Stimulated activated CD4-positive, alpha-beta T cell treated with anti-CD3 and anti-CD28 coated beads, Interleukin-4, amount 100 ng/mL, for 24 hours (primary cell): ENCODE measurements at places on chromosomes 13 and 19.

DNA sequence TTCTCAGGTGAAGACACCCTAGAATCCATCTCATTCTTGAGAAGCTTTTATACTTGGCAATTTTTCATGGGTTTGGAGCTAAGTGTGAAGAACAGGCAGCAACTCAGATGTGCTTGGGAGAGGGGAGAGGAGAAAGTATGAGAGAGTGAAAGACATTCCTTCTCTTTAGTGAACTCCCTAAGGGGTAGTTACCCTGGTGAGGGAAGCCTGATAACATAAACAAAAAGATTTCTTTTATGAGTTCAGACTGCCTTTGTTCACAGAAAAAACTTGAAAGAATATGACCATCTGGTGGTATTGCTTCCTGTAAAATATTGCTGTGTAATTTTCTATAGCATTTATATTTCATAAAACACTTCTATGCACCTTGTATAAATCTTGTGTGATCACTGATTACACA, at the start of gene STOML3:
TSS of gene STOML3 (minus strand) at position 139 of the 400 bp plus-strand sequence. CDS start at position 29, 110 bp downstream.
- no peak for DNase-seq

GRCh38 chr19:18762125-18763023, 28.7 kb downstream of the COMP start:
- DNase-seq = no peak

DNA sequence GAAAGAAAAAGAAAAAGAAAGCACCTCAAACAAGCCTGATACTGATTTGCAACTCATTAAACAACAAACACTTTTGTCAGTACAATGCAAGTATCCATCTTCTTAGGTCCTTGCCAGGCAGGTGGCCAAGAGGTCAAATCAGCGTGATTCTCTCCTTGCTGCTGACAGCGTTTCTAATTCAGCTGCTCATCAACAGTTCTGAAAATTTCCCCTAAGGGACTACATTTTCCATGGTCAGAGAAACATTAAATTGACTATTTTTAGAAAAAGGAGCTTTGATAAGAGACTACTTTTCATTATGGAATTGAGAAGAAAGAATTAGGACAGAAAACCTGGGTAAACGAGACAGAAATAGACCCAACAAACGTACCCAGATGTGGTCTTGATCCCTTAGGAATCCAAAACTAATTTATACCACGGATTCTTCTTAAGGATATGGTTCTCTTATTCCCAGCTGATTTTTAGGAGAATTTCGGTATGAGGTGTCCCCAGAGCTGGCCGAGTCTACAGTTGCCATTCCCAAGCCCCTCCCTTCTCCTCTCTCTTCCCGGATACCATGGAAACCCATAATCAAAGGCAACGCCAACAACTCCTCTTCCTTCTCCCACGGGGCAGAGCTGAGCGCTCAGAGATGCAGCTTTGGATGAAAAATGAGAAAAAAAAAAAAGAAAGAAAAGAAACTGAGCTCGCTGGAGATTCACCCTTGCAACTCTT, 29.5 kb upstream of the CEBPG start:
- no peak for DNase-seq

- peak; percentile 69 for DNase-seq
Measured at GRCh38 chr13:113209336-113209758, at the start of gene CUL4A. TSS of gene CUL4A (plus strand) at chr13:113209613. CDS start at chr13:113209628, 15 bp downstream.

DNA sequence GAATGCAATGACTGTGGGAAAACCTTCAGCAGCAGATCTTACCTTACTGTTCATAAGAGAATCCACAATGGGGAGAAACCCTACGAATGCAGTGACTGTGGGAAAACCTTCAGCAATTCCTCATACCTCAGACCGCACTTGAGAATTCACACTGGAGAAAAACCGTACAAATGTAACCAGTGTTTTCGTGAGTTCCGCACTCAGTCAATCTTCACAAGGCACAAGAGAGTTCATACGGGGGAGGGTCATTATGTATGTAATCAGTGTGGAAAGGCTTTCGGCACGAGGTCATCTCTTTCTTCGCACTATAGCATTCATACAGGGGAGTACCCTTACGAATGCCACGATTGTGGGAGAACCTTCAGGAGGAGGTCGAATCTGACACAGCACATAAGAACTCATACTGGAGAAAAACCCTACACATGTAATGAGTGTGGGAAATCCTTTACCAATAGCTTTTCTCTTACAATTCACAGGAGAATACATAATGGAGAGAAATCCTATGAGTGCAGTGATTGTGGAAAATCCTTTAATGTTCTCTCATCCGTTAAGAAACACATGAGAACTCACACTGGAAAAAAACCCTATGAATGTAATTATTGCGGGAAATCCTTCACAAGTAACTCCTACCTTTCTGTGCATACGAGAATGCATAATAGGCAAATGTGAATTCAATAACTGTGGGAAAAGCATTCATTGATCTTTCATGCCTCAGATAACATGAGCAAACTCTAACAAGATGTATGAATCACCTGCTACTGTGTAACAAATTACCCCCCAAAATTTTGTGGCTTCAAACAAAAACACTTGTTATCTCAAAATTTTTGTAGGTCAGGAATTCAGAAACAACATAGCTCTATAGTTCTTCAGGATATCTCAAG, 13.8 kb downstream of the ZNF557 start:
- DNase-seq = no peak

DNA sequence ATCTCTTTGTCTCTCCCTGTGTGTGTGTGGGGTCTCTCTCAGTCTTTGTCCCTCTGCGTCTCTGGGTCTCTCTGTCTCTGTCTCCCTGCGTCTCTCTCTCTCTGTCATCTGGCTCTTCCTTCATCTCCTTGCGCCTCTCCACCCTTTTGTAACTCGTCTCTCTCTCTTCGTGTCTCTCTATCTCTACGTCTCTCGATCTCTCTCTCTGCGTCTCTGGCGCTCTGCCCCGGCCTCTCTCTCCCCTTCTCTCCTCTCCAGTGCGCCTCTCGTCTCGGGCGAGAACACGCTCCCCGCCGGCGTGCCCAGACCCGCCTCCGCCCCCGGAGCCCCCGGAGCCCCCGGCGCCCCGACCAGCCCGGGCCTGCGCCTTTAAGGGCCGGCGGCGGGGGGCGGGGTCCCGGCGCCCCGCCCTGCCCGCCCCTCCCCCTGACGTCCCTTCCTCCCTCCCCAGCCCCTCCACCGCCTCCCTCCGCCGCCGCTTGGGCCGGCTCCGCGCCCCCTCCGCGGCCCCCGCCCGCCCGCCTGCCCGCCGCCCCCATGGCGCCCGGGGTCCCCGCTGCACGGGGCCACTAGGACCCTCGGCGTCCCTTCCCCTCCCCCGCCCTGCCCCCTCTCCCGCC, at the start of gene MARK4:
TSS of gene MARK4 (plus strand) at position 440 of the 620 bp plus-strand sequence. CDS start 318 bp downstream, outside the sequence.
- peak; percentile 49 for DNase-seq

GRCh38 chr13:48874165-48874564, 101.5 kb upstream of the FNDC3A start:
- no peak for DNase-seq

GRCh38 chr13:112448621-112449544, 72.7 kb downstream of the SPACA7 start:
- no peak for DNase-seq

GRCh38 chr13:80571346-80572307, 230.7 kb upstream of the SPRY2 start:
- DNase-seq = no peak

- DNase-seq = no peak
Measured at GRCh38 chr13:81283062-81283461, 942.1 kb upstream of the SPRY2 start.

- no peak for DNase-seq
Measured at GRCh38 chr13:113744197-113745000, 14.6 kb upstream of the TMEM255B start.

DNA sequence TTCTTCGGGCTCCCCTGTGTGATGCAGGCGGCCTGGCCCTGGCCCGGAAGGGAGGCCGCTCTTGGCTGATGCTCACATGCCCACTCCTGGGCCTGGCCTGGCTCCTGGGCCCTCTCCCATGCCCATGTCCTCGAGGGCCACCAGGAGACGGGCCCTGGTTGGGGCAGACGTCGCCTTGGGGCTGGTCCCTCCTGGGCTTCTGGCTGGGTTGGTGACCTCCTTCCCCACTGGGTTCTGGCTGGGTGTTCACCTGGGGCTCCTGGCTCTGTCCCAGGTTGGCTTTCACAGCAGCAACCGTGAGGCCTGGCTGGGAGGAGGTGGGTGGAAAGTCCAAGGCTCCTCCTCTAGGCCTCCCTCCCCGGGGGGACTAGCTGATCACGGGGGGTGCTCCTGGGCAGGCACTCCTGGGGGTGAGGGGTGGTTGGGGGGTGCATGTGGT, 15.5 kb upstream of the SLC7A10 start:
- DNase-seq = no peak

GRCh38 chr13:34076943-34077703, 259.2 kb downstream of the RFC3 start:
- no peak for DNase-seq

DNA sequence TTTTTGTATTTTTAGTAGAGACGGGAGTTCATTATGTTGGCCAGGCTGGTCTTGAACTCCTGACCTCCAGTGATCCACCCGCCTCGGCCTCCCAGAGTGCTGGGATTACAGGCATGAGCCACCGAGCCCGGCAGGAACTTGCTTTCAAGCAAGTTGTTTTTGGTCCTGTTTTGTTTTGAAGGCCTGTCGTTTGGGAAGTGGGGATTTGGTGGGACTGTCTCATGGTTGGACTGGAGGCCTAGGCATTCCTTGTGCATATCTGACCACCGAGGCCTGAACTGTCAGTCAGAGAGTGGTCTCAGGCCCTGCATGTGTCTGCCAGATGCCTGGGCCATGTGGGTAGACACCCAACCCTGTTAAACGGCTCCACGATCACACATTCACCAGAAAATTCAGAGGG, 26.3 kb downstream of the UBXN6 start:
- DNase-seq = no peak

DNA sequence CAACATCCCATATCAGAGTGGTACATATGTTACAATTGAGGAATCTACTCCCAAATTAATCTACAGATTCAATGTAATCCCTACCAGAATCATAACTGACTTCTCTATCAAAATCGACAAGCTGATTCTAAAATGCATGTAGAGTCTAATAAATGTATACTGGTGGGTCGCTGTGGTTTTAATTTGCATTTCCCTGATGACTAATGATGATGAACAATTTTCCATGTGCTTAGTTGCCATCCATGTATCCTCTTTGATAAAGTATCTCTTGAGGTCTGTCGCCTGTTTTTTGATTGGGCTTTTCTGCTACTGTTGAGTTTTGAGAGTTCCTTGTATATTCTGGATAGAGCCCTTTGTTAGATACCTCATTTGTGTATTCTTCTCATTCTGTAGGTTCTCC, 43.8 kb downstream of the KLF12 start:
- DNase-seq = no peak

GRCh38 chr13:21232599-21232998, 56.1 kb downstream of the MRPL57 start:
- no peak for DNase-seq

GRCh38 chr13:43848001-43848649, 31.4 kb downstream of the CCDC122 start:
- DNase-seq = no peak
